ENCODE measurements at places on chromosomes 11 and 22. TPM values are rescaled to one million over a fixed set of nuclear protein-coding genes. Genes with fewer than 3 reads are reported as not detected.

TMEM191C gene
- polyA plus RNA-seq, result 2.1 TPM

ZNF280B gene
- polyA plus RNA-seq, result 0.26 TPM

DNA sequence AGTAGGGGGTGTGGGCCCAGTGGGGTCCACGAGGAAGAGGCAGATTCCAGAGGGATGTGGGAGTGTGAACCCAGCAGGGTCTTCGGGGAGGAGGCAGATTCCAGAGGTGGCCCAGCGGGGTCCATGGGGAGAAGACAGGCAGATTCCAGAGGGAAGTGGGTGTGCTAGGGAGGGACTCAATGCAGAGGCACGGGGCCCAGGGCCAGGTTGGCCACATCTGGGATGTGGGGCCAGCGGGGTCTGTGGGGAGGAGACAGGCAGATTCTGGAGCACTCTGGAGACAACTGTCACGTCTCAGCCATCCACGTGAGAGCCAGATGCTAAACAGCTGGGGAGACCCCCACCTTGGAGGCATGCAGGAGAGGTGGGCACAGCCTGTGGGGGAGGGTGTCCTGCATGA, 582.6 kb downstream of the TBC1D22A start:
- DNase-seq, result no peak

DNA sequence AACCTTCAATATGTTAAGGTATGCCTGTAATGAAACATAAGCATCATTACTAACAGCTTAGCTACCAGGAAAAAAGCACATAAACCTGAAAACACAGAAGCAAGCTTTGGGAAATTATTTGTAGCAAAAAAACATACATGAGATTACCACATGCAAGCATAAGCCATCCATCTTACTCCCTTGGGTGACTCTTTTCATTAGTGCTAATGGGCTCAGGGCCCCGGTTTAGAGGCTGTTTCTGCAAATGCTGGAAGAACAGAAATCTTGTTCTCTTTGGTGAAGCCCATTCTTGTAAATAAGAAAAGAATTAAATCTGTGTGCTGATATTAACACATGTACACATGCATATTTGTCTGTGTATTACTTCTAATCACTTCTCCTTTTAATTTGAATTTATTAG, 314.3 kb downstream of the TTC28 start:
- DNase-seq, result no peak

DNA sequence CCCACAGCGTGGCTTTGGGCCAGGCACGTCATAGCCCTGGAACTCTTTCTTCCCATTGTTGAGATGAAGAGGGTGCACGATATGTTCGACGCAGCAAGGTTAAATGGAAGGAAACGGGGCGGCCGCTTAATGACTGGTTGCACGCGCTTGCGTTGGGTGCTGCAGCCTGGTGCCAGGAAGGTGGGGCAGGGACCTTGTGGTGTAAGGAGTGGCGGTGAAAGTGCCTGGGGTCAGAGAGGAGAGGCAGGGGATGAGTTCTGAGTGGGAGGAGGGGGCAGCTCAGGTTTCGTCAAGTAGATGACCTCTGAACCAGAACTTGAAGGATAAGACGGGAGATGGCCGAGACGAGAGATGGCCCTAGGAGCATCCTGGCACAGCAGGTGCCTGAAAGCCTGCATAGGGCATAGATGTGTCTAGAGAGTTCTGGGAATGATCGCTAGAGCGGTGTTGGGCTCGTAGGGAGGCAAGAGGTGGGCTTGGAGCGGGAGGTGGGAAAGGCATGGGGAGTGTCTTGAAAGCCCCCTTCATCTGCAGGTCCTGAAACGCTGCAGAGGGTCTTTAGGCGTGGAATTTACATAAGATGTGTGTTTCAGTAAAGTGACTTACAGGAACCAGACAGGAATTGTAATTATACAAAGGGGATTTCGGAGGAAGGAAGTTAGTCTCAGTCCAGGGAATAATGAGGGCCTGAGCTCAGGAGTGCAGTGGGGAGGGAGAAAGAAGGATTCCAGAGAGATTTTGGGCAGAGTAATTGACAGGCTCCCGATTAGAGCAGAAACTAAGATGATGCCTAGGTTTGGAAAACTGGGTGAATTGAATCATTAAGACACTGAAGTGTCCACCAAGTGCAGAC, 43.2 kb upstream of the CLDN5 start:
- DNase-seq, result no peak

- no peak for DNase-seq
These were observed 1421.5 kb downstream of the BRD1 start for GRCh38 chr22:48406161-48406560.

SYVN1 gene
- polyA plus RNA-seq, result 21.2 TPM

DNA sequence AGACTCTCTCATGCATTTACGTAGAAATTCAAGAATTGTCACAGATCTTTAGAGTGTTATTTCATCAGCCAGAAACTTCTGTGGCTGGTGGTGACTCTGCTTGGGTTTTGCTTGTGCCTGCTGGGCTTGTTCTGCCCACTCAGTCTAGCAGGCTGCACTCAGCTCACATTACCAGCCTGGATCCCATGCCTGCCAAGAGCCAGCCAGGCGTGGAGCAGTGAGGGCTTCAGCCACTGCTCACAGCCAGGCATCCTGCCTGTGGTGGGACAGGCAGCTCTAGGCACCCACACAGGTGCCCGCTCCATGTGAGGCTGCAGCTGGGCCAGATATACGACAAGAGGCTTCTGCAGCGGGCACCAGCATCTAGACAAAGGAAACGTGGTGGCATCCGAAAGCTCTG, 1213.3 kb upstream of the RAG2 start:
- peak; percentile 16 for DNase-seq

- no peak for DNase-seq
These were observed 33.0 kb downstream of the SLC17A6 start for GRCh38 chr11:22371160-22371559.

UBQLNL gene
- 0.32 TPM for polyA plus RNA-seq

DNA sequence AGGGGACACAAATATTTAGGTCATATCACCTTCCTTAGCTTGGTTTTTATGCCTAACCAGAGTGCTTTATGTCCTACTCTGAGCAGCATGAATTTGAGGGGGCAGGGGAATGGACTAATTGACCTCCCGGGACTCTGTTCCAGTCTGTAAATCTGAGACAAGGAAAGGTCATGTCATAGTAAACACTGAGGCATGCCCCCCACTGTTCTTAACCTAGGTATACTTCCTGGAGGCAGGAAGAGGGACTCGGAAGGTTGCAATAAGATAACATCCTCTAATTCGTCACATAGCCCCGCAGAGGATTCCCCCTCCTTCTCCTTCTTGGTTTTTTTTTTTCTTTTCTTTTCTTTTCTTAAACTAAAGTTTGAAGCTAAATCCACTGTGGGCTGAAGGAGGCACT, 540.3 kb upstream of the CADM1 start:
- DNase-seq, result no peak

GRCh38 chr11:59523541-59523940, 12.2 kb downstream of the OR4D9 start:
- no peak for DNase-seq

DNA sequence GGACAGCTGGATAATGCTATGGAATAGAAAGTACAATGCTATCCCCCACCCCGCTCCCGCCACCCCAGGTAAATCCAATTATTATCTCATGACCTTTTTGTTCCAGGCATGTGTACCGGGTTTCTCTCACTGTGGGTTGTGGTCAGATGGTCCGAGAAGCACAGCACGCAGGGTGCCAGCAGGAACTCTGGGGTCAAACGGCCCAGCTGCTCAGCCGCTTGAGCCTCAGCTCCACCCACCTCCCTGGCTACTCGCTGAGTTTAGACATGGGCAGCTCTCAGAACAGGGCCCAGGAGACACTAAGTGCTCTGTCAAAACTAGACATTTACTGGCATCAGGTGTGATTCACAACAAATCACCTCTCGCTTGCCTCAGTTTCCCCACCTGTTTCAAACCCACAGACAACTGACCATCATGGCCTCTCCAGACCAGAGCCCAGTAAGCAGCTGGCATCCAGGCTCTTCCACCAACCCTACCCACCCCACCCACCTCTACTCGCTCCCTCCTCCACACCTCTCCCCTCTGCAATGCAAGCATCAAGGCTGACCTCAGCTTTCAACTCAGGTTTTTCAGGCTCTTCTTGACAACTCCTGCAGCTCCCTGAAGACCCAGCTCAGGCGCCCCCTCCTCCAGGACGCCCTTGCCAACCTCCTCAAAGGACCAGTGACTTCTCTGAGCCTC, 13.0 kb upstream of the MFNG start:
- no peak for DNase-seq

DNA sequence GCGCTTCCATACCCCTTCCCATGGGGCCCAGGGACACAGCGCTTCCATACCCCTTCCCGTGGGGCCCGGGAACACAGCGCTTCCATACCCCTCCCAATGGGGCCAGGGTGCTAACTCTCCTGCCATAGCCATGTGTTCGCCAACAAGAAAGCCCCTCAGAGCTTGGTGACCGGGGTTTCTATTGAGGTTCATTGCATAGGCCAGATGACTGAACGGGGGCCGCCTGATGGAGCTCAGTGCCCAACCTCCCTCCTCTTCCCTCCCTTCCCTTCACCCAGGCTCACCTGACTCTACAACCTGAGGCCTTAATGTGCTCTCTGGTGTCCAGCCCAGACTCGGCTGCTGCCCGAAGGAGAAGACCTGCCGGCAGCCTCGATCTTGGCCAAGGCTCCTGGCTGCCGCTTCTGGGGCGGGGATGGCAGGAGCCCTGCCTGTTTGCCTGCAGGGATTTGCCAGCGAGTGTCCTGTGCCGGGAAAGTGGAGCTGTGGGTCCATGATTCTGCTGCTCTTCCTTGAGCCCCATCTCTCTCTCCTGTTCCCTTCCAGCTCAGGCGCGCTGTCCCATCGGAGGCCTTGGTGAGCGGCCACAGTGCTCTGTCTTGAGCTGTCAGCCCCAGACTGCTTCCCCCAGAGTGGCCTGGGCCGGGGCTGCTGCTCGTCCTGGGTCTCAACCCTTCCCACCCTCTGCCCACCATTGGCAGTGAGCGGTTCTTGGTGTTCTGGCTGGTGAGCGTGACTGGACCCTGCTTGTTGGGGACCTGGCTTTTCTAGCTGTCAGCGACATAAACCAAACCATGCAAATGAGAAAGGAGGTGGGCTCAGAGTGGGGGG, 267.0 kb downstream of the TBC1D22A start:
- DNase-seq, result peak; percentile 34

DNA sequence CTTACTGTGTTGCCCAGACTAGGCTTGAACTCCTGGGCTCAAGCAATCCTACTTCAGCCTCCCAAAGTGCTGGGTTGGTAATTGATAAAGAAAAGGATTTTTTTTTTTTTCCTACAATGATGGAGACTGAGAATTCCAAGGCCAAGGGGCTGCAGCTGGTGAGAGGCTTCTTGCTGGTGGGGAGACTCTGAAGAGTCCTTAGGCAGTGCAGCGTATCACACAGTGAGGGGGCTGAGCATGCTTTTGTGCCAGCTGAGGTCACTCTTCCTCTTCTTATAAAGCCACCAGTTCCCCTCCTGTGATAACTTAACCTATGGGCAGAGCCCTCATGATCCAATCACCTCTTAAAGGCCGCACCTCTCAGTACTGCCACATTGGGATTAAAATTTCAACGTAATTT, 28.2 kb upstream of the CCDC81 start:
- DNase-seq, result no peak

- no peak for DNase-seq
These were observed 6.5 kb upstream of the DRD2 start for GRCh38 chr11:113481672-113482071.

CDKN1C gene
- polyA plus RNA-seq, result 192 TPM

- peak; percentile 58 for DNase-seq
These were observed 25.2 kb upstream of the OR8B8 start for GRCh38 chr11:124470561-124471227.

YIF1A gene
- polyA plus RNA-seq, result 115 TPM

DNA sequence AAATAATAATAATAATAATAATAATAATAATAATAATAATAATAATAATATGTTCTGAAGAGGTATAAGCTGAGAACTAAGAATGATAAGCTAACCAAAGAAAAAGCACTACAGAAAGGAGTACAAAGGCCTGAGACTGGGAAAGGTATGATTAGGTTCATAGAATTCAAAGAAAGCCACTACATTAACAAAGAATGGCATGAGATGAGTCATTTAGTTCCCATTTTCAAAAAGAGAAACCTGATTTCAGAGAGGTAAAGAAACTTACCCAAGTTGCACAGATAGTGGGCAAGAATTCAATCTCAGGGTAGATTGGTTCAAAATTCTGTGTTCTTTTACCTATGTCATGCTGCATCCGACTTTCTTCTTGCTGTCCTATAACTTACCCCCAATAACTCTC, 350.9 kb downstream of the TTC28 start:
- DNase-seq, result no peak

DNA sequence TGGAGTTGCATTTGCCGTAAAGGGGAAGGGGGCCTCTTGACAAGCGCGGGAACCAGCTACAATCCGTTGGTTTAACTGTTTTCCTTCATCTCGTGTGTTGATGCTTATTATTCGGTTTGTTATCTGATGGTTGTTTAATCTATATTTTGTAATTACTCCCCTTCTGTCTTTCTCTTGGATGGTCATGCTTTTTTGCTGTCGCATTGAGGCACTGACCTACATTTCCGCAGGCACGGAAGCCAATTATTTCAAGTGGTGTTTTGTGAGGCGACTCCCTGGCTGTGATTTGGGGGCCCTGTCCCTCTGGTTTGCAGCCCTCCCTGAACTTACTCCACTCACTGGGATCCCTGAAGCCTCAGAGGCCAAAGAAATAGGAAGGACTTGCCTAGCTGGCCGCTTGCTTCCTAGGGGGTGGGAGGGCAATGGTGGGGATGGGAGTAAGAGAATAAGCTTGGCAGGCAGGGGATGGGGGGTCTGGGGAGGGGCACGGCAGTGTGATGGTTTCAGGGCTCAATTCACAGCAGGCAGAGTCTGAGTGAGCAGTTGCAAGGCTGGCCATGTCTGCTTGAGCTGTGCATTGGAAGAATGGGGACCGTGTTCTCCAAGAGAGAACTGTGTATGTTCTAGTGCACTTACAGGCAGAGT, 165.8 kb upstream of the B3GAT1 start:
- no peak for DNase-seq

DNA sequence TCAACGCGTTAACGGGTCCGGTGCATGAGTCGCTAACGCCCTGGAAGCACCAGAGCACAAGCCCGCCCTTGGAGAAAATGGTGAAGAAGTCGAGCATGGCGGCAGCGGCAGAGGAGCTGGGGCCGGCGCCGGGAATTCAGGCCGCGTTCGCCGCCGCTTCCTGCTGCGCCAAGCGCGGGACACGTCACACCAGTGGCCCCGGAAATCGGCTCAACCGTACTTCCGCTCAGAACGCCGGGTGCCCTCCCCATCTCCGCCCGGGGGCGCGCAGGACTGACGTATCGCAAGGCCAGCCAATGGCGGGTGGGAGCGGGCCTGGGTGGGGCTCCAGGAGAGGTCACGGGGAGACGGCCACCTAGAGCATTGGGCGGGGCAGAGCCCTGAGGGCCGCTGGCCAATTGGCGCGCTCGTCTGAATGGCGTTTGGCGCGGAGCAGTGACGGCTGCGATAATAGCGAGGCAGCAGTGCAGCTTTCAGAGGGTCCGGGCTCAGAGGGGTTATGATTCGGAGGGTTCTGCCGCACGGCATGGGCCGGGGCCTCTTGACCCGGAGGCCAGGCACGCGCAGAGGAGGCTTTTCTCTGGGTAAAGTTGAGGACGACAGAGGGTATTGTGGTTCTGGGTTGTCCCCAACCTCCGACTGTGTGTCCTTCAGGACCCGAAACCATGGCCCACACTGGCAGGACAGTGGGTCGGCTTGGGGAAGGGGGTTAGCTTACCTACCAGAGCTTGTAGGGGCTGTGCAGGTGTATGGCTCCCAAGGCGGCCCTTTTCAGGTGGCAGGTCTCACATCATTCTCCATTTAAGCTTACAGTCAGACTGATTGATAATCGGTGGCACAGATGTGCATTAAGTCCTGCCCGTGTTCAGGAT, at the start of the genes FOXRED1 and SRPRA:
Gene FOXRED1, plus strand, starts transcription at position 447 of the 872 bp plus-strand sequence. Its CDS starts 53 bp downstream, at position 500.
Gene SRPRA, minus strand, starts transcription at position 188 of the 872 bp plus-strand sequence. Its CDS starts 91 bp downstream, at position 97.
- DNase-seq, result peak; percentile 100

All from kidney (tissue), 22 donors.